ENCODE measurements at places on chromosomes 7 and 10. TPM values are rescaled to one million over a fixed set of nuclear protein-coding genes. Genes with fewer than 3 reads are reported as not detected.

- H3K4me3 ChIP-seq: no peak overlapping the region
- DNase-seq: no peak
- H3K27ac ChIP-seq: no peak overlapping the region
- no peaks in the 10 kb centered on the region for H3K36me3 ChIP-seq
- no peaks in the 10 kb centered on the region for H3K4me1 ChIP-seq
Measured at GRCh38 chr7:126449611-126450268, 803.0 kb downstream of the GRM8 start.

DNA sequence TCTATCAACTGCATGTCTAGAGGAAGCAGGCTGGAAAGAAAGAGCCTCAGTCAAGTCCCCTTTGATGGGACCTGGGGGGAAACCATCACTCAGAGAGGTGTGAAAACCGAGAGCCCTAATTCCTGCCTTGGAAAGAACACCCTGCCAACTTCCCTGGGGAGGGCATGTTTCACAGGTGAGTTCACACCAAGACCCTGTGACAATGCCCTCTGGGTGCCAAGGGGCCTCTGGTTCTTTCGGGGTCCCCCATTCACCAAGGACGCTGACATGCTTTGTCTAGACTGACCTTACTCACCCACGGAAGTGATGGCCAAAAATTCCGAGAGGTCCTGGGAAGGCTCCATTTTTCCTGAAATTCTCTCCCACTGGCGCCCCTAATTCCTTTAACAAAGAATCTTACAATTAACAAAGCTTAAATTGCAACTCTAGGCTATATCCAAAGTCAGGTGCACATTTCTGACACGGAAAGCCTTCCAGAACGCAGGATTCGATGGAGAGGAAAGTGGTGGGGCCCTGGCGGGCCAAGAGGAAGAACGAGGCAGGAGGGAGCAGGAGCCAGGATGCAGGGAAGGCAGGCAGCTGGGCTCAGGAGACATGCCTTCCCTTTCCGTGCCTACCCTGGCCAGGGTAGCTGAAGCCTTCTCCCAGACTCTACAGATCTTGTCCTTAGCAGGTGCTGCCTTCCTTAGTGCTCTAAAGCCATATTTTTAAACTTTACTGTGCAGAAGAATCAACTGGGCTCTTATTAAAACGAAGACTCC, 23.7 kb downstream of the VSTM4 start:
- H3K4me1 ChIP-seq: no peaks in the 10 kb centered on the region
- H3K4me3 ChIP-seq: no peak overlapping the region
- H3K27me3 ChIP-seq: no peaks in the 10 kb centered on the region
- DNase-seq: no peak

BMS1 gene
- total RNA-seq: 12.8 TPM

- no peak for DNase-seq
- H3K27me3 ChIP-seq: no peaks in the 10 kb centered on the region
- H3K4me1 ChIP-seq: no peaks in the 10 kb centered on the region
- H3K36me3 ChIP-seq: no peaks in the 10 kb centered on the region
- peak overlapping the region; percentile 70 for H3K4me3 ChIP-seq
Measured at GRCh38 chr10:22230158-22230833, 12.5 kb upstream of the EBLN1 start.

GRCh38 chr7:102192790-102193189, 93.9 kb upstream of the SH2B2 start:
- H3K27me3 ChIP-seq: no peaks in the 10 kb centered on the region
- H3K4me3 ChIP-seq: no peak overlapping the region
- no peak for DNase-seq
- no peaks in the 10 kb centered on the region for H3K4me1 ChIP-seq
- H3K36me3 ChIP-seq: peaks cover 4% of the 10 kb centered on the region

- H3K27ac ChIP-seq: no peak overlapping the region
- no peak overlapping the region for H3K4me3 ChIP-seq
Measured at GRCh38 chr7:44447874-44448425, 42.5 kb downstream of the NUDCD3 start.

GRCh38 chr7:1919539-1920265, 249.6 kb downstream of the ELFN1 start:
- no peak overlapping the region for H3K27ac ChIP-seq
- no peak overlapping the region for H3K4me3 ChIP-seq
- H3K4me1 ChIP-seq: no peaks in the 10 kb centered on the region
- no peaks in the 10 kb centered on the region for H3K36me3 ChIP-seq
- no peaks in the 10 kb centered on the region for H3K27me3 ChIP-seq

DNA sequence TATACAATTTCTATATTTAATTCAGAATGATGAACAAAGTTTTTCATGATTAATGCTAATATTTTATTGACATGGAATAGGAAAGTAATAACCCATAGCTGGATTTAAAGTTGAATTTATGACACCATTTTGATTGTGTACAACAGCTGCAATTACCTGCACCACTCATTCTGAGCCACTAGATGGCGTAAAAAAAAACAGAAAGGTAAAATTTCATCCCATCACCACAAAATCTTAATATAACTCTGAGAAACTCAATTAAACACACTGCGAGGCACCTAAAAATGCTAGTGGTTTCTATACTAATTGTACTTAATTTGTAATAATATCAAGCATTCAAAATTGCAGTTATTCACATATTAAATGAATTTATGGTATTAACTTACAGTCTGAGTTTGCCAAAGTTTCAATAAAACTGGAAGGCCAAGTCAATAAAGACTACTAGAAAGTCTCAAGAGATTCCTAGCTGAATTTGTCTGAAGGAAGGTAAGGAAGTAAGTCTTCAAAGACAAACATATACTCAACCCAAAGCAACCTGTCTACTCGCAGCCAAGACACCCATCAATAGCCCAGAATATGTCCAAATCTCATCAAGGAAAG, 182.5 kb downstream of the SKAP2 start:
- H3K27me3 ChIP-seq: no peaks in the 10 kb centered on the region
- no peak overlapping the region for H3K27ac ChIP-seq
- H3K36me3 ChIP-seq: no peaks in the 10 kb centered on the region
- H3K4me3 ChIP-seq: no peak overlapping the region

DNA sequence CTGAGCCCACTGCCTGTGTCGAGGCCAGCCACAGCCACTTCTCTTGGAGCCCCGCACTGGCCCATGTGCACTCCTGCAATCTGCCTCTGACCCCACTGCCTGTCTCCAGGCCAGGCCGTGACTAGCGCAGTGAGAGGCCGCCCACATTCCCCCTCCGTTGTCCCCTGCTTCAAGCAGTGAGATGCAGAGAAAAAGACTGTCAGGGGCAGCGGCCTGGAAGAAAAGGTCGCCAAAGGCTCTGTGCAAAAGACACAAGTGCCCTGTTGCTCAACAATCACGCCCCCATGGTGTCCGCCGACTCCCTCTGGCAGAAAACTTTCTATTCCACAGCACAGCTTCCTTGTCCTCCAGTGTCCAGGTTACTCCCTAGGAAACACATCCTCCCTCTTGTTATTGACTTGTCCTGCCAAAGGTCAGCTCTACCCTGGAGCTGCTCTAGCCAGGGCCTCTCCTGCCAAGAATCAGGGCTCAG, 9.9 kb downstream of the FAM131B start:
- DNase-seq: no peak
- H3K27me3 ChIP-seq: no peaks in the 10 kb centered on the region
- H3K4me3 ChIP-seq: no peak overlapping the region
- no peak overlapping the region for H3K27ac ChIP-seq
- H3K36me3 ChIP-seq: no peaks in the 10 kb centered on the region
- no peaks in the 10 kb centered on the region for H3K4me1 ChIP-seq

KNDC1 gene
- 0.36 TPM for total RNA-seq

GRCh38 chr7:126635545-126635944, 617.2 kb downstream of the GRM8 start:
- no peak for DNase-seq
- no peaks in the 10 kb centered on the region for H3K4me1 ChIP-seq
- no peak overlapping the region for H3K27ac ChIP-seq
- no peaks in the 10 kb centered on the region for H3K36me3 ChIP-seq

DNA sequence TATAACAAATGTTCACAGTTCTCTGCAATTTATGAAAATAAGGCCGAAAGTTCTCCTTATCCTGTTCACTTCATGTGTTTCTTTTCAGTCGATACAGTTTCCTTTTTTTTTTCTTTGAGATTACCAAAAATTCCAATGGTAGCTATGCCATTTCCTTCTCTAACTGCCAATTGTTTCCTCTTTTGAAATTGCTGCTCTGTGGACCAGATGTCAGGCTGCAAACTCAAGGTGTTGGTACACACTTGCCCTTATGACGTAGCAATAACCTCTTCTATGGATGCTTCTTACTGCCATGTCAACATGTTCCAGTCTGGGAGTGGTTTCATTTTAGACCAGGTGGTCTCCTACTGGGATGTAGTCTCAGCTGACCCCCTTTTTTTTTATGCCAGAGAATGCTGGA, 52.9 kb downstream of the CASD1 start:
- no peaks in the 10 kb centered on the region for H3K4me1 ChIP-seq
- no peak for DNase-seq
- no peaks in the 10 kb centered on the region for H3K36me3 ChIP-seq
- no peak overlapping the region for H3K27ac ChIP-seq
- no peaks in the 10 kb centered on the region for H3K27me3 ChIP-seq
- no peak overlapping the region for H3K4me3 ChIP-seq
